ENCODE measurements at places on chromosomes 3 and 15.

DNA sequence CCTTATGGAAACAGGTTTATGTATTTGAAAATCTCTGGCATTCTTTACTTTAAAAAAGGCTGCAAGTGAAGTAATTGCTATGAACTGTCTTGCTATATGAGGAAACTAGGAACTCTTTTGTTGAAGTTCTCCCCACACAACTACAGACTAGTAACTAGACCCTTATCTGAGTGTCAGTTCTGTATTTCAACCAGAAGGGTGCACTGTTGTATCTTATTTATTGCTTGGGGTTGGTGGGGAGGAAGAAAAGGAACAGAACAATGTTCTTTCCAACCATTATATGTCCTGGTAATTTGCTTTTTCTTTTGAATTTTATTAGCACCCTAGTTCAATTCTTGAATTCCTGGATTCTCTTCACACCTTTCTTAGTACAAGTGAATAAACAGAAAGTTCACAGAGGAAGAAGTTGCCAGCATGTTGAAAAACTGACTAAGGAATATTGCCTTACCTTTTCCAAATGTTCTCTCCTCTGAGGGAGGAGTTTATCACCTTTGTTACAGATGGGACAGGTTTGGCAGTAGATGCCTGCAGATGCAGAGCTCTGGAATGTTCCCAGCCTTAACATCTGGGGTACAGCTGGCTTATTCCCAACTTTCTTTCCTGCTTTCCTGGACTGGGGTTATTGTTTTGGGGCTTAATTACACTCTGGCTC, 162.4 kb upstream of the CFAP20DC start:
- DNase-seq, result no peak

GRCh38 chr3:140166861-140167599, 232.0 kb downstream of the CLSTN2 start:
- DNase-seq, result no peak

- no peak for DNase-seq
These were observed 154.9 kb downstream of the GRM7 start for GRCh38 chr3:7015683-7016440.

- DNase-seq, result no peak
These were observed 2.2 kb downstream of the LRCH3 start for GRCh38 chr3:197793247-197793646.

- no peak for DNase-seq
These were observed 140.5 kb downstream of the GRM7 start for GRCh38 chr3:7001370-7001769.

DNA sequence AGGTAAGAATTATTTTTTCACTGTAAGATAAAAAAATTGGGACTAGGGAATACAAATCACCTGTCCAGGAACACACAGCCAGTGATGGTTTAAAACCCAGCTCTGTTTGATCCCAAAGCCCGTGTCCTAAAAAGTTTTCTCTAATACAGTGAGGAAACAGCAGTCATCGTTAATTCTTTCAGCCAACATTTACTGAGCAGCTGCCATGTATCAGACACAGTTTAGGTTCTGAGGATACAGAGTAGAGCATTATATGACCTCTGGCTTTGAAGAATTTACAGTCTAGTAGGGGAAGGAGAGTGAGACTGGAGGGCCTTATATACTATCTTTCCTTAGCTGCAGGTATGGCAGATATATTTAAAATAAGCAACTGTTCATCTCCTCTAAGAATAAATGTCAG, 82.7 kb downstream of the KCNMB2 start:
- no peak for DNase-seq

DNA sequence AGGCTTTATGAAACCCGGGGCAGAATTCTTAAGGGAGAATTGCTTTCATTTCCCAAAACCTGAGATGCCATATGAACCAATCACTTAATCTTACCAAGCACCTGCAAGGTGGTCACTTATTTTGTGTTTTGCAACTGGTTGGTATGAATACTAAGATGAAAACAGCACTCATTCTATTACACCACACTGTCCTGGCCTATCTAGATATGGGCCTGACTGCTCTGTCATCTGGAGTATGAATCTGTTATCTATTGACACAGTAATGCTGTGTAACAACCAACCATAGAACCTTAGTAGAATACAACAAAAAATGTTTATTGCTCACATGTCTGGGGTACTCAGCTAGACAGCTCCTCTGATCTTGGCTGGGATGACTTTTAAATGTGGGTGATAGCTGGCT, 74.8 kb downstream of the TMEM266 start:
- no peak for DNase-seq

DNA sequence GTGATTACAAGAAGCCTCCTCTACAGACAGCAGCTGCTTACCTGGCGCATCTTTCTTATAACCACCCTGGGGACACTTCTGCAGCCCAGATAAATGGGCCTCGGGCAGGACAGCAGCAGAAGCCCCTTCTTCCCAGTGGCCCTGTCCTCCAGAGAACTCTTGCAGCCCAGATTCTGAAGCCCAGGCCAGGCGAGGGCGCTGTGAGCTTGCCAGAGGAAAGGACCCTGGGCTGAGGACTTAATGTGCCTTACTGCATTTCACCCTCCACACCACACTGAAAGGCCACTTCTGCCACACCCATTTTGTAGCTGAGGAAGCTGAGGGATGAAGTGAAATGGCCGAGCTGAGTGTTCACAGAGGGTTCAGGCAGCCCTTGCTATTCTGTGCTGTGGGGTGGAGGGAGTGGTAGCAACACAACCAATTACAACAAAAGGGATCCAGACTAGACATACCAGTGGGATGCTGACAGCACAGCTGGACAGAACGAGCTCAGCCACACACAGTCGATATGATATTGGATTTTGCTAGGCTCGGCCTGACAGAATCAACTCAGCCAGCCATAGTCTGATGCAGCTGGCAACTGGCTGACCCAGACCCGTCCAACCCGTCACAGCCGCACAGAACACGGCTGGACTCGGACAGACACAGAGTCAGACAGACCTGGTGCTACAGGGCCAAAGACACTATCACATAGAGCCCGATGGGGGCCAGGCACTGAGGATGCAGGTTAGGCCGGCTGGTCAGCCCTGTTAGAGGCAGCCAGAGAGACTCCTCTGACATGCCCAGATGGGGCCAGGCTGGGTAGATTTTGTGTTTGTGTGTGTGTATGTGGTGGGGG, 7.3 kb downstream of the ACOX2 start:
- DNase-seq, result peak; percentile 37

DNA sequence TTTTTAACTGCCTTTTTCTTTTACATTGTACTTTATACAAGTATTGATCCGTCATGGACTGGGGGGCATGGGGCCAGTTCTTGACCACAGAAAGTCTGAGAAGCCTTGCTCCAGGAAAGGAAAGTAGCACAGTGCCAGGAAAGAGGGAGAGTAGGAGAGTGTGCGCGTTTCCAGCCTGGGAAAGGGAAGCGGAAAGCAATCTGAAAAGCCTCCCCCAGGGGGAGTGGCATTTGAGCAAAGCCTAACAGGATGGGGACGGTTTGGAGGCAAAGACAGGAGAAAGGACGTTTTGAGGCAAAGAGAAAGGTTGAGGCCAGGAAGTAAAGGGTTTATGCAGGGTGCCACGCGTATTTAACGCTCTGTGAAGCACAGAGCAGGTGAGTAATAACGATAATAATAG, 116.9 kb downstream of the RORA start:
- no peak for DNase-seq

DNA sequence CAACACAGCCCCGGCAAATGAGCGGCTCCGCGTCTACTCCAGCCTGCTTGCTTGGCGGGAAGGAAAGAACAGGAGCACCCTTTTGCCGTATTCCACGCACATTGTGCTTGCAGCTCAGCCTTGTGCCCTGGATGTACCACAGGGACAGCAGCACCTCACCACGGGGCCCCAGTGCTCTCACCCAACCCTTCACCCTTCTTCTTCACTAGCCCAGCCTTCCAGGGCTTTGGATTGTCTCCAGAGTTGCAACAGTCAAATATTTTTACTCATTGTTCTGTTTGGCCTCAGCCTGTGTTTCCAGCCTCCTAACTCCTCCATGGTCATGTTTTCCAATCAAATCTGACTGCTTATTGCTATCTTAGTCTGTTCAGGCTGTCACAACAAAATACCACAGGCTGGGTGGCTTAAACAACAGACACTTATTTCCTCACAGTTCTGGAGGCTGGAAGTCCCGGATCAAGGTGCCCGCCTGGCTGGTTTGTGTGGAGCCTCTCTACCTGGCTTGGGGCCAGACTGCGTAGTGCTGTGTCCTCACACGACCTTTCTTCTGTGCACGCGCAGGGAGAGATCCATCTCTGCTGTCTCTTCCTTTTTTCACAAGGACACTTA, 79.2 kb upstream of the ABHD17C start:
- peak; percentile 83 for DNase-seq

- no peak for DNase-seq
These were observed 182.3 kb downstream of the ADAMTS17 start for GRCh38 chr15:100159436-100159835.

DNA sequence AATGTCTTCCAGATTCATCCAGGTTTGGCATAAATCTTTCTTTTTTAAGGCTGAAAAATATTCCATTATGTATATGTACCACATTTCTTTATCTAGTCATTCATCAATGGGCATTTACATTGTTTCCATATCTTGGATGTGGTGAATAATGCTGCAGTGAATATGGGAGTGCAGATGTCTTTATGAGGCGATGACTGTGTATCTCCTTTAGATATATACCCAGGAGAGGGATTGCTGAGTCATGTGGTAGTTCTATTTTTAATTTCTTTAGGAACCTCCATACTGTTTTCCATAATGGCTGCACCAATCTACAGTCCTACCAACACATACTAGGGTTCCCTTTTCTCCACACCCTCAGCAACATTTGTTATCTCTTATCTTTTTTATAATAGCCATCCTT, 96.3 kb downstream of the LRRC28 start:
- DNase-seq, result no peak

DNA sequence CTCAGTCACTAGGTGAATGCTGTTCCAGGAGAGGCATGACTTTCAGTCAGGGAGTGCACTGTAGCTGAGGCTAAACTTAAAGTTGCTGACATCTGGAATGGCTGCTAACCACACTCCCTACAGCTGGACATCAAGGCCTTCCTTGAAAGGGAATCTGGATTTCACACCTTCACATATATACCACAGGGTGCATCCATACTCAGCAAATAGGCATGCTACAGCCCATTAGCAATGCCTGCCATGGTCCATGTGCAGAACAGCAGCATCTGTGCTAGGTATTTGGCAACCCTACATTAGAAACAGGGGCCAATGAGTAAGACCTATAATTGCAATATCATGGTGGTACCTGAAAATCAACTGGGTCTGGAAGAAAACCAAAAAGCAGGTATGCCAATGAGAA, 74.8 kb downstream of the SNTN start:
- no peak for DNase-seq

DNA sequence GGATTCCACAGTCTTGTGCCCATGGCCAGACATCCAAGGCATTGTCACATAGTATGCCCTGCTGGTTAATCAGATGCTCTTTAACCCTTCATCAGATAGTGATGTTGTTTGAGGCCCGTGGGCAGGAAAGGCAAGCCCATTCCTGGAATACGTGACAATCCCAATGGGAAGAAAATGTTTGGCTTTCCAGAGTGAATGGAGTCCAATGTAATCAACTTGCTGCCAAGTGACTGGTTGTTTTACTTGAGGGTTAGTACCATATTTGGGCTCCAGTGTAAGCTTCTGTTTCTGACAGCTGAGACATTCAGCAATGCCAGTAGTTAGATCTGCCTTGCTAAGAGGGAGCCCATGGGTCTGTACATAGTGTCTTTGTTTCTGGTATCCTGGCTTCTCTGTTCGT, 31.3 kb downstream of the RPL39L start:
- no peak for DNase-seq

DNA sequence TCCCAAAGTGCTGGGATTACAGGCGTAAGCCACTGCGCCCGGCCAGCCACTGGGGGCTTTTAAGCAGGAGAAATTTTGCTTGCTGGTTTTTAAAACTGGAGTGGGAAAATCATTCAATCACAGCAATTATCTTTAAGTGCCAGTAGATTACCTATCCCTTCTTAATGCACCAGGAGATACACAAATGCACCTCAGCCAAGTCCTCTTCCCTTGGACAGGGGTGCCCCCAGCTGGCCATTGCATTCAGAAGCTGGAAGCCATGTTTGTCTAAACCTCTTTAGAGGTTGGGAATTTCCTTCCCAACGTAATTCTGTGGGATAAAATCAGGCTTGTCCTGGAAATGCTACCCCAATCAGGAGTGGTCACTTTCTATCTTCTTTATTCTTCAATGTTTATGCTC, 26.6 kb downstream of the MIX23 start:
- DNase-seq, result peak; percentile 56

DNA sequence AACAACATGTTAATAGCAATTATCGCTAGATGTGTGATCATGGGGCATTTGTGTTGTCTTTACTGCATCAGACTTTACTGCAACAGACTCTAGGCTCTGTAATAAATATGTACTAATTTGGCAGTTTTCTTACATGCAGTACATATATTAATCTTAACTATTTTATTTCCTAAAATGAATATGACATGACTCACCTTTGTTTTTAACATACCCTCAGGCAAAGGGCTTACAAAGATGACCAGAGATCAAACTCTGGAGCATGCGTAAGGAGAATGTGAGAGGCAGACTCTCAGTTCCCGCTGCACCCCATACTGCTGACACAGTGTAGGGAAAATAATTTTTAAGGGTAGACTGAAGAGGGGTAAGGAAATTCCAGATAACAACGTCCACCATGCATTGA, 7.2 kb upstream of the FAM174B start:
- no peak for DNase-seq

GRCh38 chr3:69014022-69014580, 617 bp upstream of the EOGT start:
- no peak for DNase-seq

DNA sequence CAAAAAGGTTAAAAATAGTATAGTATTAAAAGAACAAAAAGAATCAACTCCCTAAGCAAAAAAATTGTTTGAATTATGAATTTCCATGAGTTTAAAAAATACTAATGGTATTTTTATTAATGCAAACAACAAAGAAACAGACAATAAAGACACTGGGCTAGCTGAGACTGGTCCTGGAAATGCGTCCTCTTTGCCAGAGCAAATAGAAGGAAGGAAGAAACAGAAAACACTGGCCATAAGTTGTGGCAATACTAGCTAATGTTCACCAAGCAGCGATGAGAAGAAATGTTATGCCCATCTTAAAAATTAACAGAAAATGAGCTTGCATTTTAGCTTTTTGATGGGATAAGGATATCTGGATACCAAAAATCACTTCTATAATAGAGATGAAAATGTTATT, 88.6 kb downstream of the TBL1XR1 start:
- no peak for DNase-seq
